ENCODE measurements at places on chromosomes 7 and 10. TPM values are rescaled to one million over a fixed set of nuclear protein-coding genes. Genes with fewer than 3 reads are reported as not detected.

GRCh38 chr7:17242504-17242903 is 55.9 kb upstream of the AHR start:
- no peak for DNase-seq

DNA sequence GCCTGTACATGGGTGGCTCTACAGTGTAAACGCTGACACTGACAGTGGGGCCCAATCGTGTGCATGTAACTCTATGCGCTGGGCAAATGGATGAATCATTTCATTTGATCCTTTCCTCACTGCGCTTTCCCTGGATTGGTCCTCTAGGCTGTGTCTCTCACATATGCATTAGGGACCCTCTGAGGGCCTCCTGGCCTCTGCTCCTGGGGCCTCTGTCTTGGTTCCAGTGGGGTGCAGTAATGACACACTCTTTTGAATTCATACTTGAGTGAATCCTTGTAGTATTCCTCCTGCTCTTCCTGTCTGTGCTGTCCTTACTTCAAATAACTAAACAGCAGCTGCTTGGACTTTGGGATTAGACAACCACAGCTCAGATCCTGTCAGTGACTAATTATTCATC is 176.5 kb upstream of the ADO start:
- DNase-seq: no peak

Gene CCDC136
- total RNA-seq: 5.9 TPM

Gene C7orf33
- total RNA-seq: not detected

Gene BAG3
- 50.1 TPM for total RNA-seq

Data from sciatic nerve (tissue), 2 donors.